Neural progenitor cell (in vitro differentiated cells): ENCODE measurements at places on chromosomes 12 and 14.

GRCh38 chr12:40261937-40262336, 37.1 kb downstream of the LRRK2 start:
- DNase-seq: no peak

DNA sequence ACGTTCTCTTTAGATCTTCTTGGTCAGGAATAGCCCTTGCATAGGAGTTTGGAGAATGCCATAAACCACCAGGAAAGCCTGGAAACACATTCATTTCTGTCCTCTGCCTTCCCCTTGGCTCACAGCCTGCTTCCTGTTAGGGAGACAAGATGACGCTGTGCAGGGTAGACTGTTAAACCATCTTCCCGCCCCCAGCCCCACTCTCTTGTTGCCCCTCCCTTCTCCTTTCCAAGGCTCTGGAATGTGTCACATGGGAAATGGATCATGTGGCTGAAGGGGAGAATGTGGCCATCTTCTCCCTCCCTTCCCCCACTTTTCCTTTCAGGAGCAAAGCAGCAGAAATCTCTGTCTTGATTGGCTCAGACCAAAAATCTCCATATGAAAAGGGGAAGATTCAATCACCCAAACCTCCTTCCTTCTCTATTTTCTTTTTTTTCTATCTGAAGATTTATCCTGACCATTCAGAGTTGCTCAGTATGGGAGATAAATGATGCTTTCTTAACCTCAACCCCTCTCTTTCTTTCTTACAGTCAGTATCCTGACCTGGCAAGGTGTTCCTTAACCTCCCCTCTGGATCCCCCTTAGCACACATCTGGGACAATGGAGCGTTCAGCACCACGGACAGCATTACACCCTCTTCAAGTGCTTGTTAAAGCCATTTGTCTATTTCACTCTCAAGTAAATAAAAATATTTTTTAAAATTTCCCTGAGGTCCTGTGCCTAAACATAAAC, 11.4 kb downstream of the GPR19 start:
- peak; percentile 97 for DNase-seq

DNA sequence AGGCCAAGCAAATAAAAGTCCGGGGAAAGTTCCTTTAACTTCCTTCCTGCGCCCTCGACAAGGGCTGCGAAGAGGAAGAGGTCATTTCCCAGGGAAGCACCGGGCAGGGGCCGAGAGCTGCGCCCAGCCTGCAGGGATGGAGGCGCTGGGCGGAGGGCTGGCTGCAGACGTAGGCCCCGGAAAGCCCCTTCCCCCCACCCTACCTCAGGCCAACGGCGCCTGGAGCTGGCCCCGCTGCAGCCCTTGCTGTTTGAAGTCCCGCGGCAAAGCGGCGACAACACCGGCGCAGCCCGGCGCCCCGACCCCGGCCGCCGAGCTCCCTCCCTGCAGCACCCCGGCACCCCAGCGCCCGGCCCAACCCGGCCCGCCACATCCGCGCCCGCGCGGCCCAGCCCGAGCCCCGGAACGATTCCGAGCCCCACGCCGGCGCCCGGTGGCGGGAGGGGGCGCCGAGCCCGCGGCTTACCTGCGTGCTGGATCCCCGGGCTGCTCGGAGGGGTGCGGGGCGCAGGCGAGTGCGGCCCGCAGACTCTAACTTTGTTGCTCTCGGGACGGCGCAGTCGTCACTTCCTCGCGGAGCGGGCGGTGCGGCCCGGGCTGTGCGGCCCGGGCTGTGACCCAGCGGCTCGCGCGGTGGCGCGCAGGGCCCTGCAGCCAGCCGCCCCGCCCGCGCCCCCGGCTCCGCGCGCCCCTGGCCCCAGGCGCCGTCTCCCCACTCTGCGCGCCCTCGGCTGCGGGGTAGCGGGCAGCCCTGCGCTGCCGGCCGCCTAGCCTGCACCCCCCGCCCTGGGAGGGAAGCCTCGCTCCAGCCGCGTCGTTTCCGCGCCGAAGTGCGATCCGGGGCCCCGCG, 64.8 kb upstream of the PTGR2 start:
- peak; percentile 83 for DNase-seq

- DNase-seq: no peak
These were observed 127.1 kb downstream of the CAPZA3 start for GRCh38 chr12:18864900-18865561.

- no peak for DNase-seq
These were observed 25.0 kb upstream of the COCH start for GRCh38 chr14:30849354-30849753.

DNA sequence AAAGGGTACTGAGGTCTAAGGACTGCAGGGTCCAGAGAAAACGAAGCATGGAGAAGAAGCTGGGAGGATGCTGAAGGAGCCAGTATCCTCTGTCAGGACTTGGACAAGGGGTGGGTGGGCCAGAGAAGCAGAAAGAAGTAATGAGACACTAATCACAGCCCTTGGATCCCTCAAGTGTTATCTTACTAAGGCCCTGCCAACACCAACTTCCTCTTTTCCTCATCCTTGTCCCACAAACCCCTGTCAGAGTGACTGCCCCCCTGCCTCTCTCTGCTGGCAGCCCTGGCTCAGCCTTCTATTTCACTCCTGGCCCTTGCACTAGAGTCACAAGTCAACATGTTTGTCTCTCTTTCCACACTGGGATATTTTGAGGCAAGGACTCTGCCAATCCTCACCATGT, 3.8 kb upstream of the ASIC1 start:
- no peak for DNase-seq

DNA sequence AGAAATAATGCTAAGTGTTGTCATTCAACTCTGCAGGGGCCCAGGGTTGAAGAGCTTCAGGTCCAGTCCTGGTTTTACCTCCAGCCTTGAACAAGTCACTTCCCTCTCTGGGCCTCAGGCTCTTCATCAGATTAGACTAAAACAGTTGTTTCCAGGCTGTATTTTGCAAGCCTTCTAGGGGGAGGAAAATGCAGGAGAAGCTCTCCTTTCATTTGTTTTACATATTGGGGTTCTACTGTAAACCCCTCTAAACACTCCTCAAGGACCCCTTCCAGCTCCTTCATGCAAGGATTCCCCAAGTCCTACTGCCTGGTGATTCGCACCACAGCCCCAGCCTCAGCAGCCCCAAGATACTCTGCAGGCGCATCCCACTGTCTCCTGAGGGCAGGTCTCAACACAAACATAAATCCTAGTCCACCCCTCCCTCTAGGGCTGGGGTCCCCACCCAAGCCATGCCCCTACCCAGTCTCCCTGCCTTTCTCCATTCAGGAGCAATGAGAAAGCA, 2.7 kb downstream of the SDR9C7 start:
- peak; percentile 30 for DNase-seq

- DNase-seq: peak; percentile 56
These were observed 2.1 kb upstream of the EIF4B start for GRCh38 chr12:53004178-53004577.

- no peak for DNase-seq
These were observed 805 bp downstream of the MYH7 start for GRCh38 chr14:23434488-23435222.

DNA sequence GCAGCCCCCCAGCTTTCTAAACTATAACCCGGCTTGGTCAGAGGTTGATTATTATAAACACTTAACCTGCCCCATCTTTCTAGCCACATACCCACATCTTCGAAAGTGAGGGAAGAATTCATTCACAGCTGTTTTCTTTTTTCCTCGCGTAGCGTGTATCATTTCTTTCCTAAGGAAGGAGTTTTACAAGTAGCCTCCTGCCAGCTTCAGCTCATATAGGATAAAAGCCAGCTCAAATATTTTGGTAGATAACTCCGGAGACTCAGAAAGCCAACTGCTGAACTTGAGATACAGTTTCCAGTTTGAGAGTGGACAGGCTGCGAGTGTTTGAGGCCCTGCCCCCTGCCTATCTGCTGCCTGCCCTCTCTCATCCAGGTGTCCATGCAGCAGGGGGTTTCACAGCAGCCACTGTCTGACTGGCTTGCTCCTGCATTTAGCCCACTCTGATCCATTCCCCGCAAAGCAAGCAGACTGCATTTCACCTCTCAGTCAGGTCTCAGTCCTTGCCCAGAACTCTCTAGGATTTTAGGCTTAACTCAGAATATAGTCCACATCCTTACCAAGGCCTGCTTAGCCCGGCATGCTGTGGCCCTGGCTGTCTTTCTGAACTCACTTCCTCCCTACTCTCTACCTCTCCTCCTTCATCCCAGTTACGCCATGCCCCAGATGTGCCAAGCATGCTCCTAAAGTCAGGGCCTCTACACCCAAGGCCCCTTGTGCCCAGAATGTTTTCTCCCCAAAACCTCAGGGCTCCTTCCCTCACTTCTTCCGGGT, 46.9 kb downstream of the EVL start:
- DNase-seq: no peak

DNA sequence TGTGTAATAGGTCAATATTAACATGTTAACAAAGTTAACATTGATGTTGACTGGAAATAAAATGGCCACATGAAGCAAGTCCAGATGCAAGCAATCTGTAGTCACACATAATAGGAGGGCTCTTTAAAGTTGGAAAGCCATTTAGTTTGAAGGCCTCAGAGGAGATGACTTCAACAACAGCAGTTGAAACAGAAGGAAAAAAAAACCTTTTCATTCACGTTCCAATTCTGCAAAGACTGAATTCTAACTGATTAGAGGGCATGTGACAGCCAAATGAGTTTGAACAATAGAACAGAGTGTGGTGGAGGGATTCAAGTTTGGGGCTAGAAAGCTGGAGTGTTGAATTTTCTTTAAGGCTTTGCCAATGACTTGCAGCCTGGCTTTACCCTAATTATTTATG, 41.5 kb upstream of the DAAM1 start:
- peak; percentile 24 for DNase-seq
